ENCODE measurements at places on chromosomes 6 and 20.
A peak's percentile ranks its signal among the peaks of the same experiment; 100 is the strongest.

GRCh38 chr20:10445758-10446157 is 10.7 kb downstream of the SLX4IP start:
- no peak for DNase-seq

GRCh38 chr6:151137542-151137941 is 102.2 kb upstream of the AKAP12 start:
- no peak for DNase-seq

- no peak for DNase-seq
Measured at GRCh38 chr6:33772082-33772830, 16.7 kb downstream of the LEMD2 start.

GRCh38 chr6:5345324-5345723 is 84.0 kb downstream of the FARS2 start:
- DNase-seq = no peak

DNA sequence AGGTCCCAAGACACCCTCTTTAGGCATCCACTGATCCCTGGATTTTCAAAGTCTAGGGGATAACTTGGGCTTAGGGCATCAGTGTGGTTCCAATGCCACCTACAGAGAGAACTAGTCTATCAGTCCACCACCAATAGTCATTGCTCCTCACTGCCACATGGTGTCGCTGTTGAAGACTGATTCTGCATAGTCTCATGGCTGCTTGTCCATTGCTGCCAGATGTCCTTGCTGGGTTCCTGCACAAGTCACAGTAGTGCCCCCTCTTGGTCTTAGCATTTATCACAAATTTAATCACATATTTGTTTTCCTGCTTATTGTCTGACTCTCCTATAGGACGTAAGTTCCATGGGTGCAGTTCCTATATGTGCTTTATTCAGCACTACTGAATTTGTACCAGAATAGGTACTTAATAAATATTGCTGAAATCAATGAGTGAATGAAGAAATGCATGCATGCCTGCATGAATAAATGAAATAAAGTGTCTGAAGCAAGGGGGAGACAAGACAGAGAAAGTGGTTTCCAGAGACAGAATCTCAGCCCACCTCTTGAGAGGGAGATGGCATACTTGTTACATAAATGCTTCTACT is 45.9 kb upstream of the RALY start:
- DNase-seq = peak; percentile 47

DNA sequence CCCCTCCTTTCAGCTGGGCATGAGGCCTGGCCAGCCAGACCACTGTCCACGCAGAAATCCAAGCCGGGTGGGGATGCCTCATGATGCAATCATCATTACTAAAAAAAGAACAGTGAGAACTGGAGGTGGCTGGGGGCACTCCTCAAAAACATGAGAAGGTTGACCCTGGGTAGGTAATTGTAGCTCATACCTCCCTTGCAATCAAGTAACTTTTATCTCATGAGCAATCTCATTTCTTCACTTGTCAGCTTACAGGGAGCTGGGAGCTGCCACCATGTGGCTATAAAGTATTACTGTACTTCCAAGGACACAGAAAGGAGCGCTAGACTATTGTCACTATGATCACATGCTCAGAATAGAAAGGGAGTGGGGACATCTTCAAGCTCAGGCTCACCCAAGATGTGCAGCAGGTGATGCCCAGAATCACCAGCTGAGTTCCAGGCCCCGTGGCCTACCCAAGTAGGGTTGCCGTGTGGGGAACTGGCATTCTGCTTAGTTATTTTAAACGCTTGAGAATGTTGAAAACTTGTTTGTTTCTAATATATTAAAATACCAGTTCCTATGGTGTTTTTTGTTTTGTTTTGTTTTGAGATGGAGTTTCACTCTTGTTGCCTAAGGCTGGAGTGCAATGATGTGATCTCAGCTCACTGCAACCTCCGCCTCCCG is 3.0 kb upstream of the CDH26 start:
- DNase-seq = no peak

DNA sequence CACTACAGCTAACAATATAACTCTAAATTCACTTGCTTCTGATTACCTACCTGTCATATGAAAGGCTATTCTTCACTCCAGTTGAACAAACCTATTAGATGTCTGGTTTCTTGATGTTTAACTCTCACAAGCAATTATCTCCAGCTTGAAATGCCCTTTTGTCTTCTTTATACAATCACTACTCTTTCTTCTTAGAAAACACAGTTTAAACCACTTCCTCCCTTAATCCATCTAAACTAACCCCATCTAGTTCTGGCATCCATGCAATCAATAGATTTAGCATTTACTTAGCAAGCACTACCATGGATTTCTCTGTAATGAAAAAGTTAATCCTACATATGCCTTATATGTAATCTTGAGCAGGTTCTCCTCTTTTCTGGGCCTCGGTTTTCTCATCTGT is 127.3 kb downstream of the ATXN1 start:
- no peak for DNase-seq

GRCh38 chr6:52317841-52318581 is 33.5 kb upstream of the MCM3 start:
- DNase-seq = no peak

All from CD4-positive, alpha-beta T cell treated with Interleukin-21 for 1 hour (primary cell).